ENCODE measurements at places on chromosomes 13 and 19. TPM values are rescaled to one million over a fixed set of nuclear protein-coding genes. Genes with fewer than 3 reads are reported as not detected.
A peak's percentile ranks its signal among the peaks of the same experiment; 100 is the strongest.

DNA sequence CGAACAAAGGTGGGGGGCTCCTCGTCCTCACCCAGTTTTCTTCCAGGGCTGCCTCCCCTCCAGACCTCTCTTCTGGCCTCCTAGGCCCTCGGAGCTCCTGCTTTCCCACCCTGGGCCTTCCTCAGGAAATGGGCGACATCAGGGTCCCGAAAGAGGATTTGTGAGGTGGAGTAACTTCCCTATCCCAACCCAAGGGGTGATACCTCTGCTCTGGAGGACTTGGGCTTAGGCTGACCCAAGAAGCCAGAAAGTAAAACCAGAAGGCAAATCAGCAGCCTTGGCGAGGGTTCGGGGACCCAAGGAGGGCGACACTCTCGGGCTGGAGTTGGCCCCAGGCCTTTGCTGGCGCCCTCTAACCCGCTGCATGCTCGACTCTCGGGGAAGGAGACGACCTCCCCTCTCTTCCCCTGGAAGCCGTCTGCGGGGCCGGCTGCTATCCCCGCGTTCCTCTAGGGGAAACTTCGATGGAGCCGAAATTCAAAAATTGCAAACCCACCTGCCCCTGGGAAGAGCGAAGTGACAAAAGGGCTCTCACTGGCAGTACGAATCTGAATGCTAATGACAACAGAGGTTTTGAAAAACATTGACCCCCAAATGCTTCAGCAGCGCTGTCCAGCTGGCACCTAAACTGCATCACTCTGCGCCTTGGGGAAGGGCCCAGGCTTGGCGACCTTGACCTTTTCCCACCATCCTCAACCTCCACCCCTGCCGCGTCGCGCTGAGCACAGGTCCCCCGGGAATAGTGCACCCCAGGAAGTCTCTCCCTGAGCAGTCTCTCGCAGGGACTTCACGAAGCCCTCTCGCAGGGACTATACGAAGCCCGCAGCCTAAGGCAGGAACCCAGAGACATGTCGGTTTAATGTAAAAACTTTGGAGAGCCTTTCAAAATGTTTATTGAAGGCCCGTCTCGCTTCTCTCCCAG is 2.4 kb downstream of the PDX1 start:
- DNase-seq = no peak

- no peak for DNase-seq
These were observed 1202.3 kb downstream of the UQCRFS1 start for GRCh38 chr19:28010656-28011055.

DNA sequence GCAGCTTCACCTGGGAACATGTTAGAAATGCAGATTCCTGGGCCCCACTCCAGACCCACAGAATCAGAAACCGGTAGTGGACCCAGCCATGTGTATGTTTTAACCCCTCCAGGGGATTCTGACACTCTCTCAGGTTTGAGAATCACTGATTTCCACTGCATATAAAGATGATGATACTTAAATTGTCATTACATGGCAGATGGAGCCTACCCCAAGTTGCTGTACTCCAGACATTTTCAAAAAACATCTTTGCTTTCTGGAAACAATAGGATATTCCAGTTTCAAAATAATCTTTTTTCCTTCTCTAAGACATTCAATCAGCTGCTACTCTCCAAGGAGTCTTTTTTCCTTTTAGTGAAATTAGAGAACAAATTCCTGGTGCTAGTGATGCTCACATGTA is 48.6 kb upstream of the RGCC start:
- DNase-seq = no peak

DNA sequence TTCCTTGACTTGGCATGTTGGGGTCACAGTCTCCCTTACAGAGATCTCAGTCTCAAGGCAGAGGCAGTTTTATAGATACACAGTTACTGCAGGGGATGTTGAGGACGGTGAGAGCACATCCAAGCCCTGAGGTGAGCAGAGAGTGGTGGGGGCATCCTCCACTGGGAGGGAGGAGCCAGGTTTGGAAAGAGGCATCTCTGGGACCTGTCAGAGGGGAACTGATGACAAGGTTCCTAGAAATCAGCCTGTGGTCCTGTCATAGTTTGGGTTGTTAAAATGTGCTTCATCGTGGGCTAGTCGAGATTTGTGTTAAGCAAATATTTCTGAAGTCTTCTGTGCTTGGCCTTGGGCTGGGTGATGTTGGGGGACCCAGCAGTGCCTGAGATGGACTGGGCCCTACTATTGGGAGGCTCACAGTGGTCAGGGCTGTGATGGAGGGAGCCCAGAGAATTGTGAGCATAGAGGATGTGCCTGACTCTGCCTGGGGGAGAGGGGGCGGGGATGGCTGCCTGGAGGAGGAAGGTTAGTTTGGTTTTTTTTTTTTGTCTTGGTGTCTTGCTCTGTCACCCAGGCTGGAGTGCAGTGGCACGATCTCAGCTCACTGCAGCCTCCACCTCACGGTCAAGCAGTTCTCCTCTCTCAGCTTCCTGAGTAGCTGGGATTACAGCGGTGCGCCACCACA is 3.9 kb downstream of the SUPT5H start:
- no peak for DNase-seq

DNA sequence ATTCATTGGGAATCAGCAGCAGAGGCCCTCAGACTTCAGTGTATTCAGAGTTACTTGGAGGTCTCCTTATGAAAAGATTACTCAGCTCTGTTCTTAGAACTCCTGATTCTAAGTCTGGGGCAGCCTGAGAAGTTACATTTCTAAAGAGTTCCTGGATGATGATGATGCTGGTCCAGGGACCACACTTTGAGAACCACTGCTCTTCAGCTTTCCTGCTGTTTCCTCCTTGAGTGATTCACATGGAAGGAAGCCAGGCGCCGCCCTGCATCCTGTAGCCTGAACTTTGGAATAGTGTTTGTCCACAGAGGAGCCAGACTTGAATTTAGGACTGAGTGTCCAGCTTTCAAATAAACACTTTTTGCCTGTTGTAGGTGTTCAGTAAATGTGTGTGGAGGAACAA is 2.9 kb downstream of the CEBPG start:
- no peak for DNase-seq

GRCh38 chr13:44322928-44323327 is 50.7 kb upstream of the SERP2 start:
- DNase-seq = no peak

DNA sequence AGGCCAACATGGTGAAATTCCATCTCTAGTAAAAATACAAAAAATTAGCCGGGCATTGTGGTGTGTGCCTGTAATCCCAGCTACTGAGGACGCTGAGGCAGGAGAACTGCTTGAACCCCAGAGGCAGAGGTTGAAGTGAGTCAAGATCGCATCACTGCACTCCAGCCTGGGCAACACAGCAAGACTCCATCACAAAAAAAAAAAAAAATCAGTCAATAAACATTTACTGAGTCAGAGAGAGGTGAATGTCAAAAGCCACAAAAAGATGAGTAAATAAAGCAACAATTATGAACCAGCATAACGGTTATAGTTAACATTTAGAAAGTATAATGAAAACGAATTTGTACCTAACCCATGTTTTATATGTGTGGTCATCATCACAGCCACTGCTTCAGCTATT is 23.1 kb downstream of the PSPC1 start:
- no peak for DNase-seq

DNA sequence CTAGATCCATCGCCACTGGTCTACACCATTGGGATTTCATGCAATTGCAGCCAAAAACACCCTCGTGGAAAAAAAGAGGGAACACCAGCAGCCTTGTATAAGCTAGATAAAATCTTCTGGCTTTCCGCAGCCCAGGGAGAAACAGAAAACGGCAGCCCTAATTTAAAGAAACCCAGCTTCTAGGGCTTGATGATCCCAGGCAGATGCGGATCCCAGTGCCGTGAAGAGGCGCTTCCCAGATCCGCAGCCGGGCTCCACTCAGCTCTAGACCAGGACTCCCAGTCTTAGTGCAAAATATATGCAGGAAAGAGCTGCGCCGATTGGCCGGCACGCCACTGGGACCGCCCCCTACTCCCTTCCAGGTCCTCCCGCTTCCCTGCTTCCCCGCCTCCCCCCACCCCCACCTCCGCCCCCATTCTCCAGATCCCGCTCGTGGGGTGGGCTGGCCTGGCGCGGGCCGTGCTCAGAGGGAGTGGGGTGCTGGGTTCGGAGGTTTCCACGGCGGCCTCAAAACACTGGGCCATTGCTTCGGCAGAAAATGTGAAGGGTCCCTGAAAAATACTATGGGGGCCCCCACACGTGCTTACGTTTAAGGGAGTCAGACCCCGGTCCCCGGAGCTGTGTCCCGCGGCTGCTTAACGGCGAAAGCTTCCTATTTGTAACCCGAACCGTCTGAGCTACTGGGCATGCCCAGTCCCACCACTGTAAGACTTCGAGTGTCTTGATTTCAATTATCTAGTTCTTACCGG is 63.1 kb downstream of the SERP2 start:
- DNase-seq = peak; percentile 97

GRCh38 chr13:85140192-85140591 is 659.0 kb downstream of the SLITRK6 start:
- DNase-seq = no peak

DNA sequence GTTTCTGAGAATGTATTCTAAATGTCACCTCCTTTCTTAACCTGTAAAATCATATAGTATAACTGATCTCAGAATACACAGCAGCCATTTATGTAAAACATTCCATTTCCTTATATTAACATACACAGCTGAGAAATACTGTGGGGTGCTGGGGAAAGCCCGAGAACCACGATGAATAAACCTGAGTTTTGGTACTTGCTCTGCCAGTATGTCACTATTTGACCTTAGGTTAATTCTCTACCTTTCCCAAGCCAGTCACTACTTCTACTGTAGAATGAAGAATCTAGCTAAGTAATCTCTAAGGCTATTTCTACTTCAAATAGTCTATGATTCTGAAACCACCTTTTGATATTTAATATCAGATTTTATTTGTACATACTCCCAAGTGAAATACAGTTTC is 173.7 kb downstream of the TBC1D4 start:
- DNase-seq = no peak

GRCh38 chr13:38528986-38529385 is 157.9 kb upstream of the FREM2 start:
- no peak for DNase-seq

GRCh38 chr13:41516760-41517159 is 59.4 kb downstream of the RGCC start:
- DNase-seq = no peak

DNA sequence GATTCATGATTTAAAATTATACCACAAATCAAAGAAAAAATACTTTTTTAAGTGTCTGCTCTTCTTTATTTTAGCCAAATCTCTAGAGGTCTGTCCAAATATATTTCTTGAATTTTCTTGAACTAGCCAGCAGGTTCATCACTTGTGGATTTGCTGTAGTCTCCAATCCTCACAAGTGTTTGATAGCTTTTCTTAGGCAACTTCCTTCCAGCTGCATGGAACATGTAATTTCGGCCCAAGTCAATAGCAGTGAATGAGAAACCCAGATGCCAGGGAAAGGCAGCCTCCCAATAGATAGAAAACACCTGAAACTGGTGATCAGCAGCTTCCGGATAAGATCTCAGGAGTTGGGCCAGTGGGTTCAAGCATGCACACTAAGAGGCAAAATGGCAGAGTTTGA is 15.6 kb upstream of the RNASEH2B start:
- DNase-seq = no peak

GRCh38 chr13:92896842-92897241 is 329.8 kb upstream of the GPC6 start:
- DNase-seq = no peak

GRCh38 chr19:48501494-48502349 is 9.9 kb downstream of the LMTK3 start:
- DNase-seq = no peak

DNA sequence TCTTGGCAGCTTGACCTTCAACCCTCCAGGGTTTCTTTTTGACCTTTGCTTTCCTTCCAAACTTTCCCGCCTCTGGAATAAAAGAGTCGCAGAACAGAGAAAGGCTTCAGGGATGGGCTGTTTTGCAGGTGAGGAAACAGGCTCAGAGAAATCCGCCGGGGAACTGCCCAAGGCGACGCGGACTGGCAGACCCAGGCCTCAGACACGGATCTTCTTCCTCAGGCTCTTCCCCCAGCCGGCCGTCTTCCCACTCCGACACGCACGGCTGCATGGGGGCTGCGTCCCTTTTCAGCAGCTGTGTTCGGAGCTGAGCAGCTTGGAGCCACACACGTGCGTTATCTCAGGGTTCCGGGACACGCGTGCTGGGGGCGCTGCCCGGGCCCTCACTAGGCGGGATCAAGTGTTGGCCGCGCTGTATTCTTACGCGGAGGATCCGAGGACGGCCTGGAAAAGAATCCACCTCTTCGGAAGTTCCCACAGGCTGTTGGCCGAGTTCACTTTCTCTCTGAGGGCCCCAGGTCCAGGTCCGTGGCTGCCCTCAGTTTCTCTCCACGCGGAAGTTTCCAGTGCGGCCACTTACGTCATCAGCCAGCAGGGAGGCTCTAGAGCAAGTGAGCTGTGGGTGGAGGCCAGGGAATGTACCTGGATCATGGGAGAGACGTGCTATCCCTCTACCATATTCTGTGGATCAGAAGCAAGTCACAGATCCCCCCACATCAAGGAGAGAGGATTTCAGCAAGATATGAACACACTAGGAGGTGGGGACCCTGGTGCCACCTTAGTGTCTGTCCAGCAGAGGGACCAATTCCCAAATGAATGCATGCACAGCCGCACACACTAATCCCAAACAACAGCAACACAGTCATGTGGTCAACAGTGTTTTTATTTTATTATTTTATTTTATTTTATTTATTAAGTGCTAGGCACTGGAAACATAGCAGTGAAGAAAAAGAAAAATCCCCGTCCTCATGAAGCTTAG is 100.4 kb downstream of the ING1 start:
- no peak for DNase-seq

DNA sequence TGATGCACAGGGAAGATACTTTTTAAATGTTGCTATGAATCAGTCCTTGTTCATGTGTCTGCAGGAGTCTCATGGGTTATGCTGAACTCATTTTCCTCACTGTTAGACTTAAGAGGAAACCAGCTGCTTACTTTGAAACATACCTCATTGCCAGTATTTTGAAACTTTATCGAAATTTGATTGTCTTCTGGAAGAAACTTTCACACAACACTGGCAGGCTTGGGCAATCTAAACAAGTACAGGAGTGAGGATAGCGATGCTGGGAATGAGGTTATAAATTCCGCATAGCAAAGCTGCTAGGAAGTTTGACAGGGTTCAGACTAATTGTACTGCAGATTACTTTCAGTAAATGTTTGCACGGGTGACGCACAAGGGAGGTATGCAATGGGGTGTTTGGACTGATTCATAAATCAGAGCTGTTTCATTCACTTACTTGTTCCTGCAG is 245.7 kb downstream of the DNAJC15 start:
- no peak for DNase-seq

ZNF528 gene
- 3.2 TPM for total RNA-seq

IFNL1 gene
- total RNA-seq = not detected

TRIM28 gene
- total RNA-seq = 286 TPM

ARHGAP35 gene
- 70.2 TPM for total RNA-seq

PPM1N gene
- total RNA-seq = not detected

TUBGCP3 gene
- total RNA-seq = 16.3 TPM

ISOC2 gene
- 47.2 TPM for total RNA-seq

SULT2A1 gene
- total RNA-seq = not detected

KLK14 gene
- not detected for total RNA-seq

LYPD3 gene
- total RNA-seq = 0.39 TPM

SLC6A16 gene
- total RNA-seq = 3.5 TPM

Measured in chondrocyte (in vitro differentiated cells).